ENCODE measurements at places on chromosomes 4 and X. TPM values are rescaled to one million over a fixed set of nuclear protein-coding genes. Genes with fewer than 3 reads are reported as not detected.

The NEUROG2 gene
- total RNA-seq = not detected

The IBSP gene
- not detected for total RNA-seq

The IL9R gene
- not detected for total RNA-seq

The ZNF732 gene
- 1.6 TPM for total RNA-seq

The C1QTNF7 gene
- total RNA-seq = not detected

The ADH7 gene
- not detected for total RNA-seq

The F9 gene
- not detected for total RNA-seq

The TAF7L gene
- 2.4 TPM for total RNA-seq

The RFC1 gene
- 88.6 TPM for total RNA-seq

The TMEM31 gene
- total RNA-seq = not detected

The PLXNA3 gene
- total RNA-seq = 8.4 TPM

The INTS12 gene
- total RNA-seq = 22.7 TPM

The MAGEB2 gene
- total RNA-seq = not detected

The DNAAF6 gene
- total RNA-seq = not detected

The FRAS1 gene
- total RNA-seq = 7.7 TPM

The UBA6 gene
- total RNA-seq = 174 TPM

The AKAP14 gene
- not detected for total RNA-seq

The SORBS2 gene
- 43.1 TPM for total RNA-seq

The XK gene
- total RNA-seq = 0.07 TPM

The NSUN7 gene
- under 0.01 TPM for total RNA-seq

The PABPC1L2B gene
- total RNA-seq = not detected

The GPR50 gene
- total RNA-seq = not detected

The SCML1 gene
- 16.4 TPM for total RNA-seq

The GAB3 gene
- 4.7 TPM for total RNA-seq

The FAM47E gene
- 0.13 TPM for total RNA-seq

The GABRE gene
- 9.6 TPM for total RNA-seq

The RIPPLY1 gene
- not detected for total RNA-seq

The CLDN2 gene
- not detected for total RNA-seq

The TMPRSS11F gene
- not detected for total RNA-seq

The HSD17B10 gene
- 57.4 TPM for total RNA-seq

The RTL3 gene
- not detected for total RNA-seq

The PLS3 gene
- 730 TPM for total RNA-seq

The FGF2 gene
- total RNA-seq = 26.3 TPM

The BEX2 gene
- 0.29 TPM for total RNA-seq

The HGFAC gene
- 0.13 TPM for total RNA-seq

The GPR82 gene
- not detected for total RNA-seq

The MSX1 gene
- total RNA-seq = 5.5 TPM

The MMRN1 gene
- total RNA-seq = 1,074 TPM

The CYP4V2 gene
- 7.5 TPM for total RNA-seq

The PSAPL1 gene
- total RNA-seq = not detected

The ARMCX1 gene
- total RNA-seq = 27.8 TPM

The ZNF141 gene
- 19.9 TPM for total RNA-seq

Measured in thoracic aorta endothelial cell (primary cell).